ENCODE measurements at places on chromosomes 3 and 15. TPM values are rescaled to one million over a fixed set of nuclear protein-coding genes. Genes with fewer than 3 reads are reported as not detected.

The CPNE9 gene
- not detected for total RNA-seq

The RHOV gene
- 1.6 TPM for total RNA-seq

The HYAL1 gene
- total RNA-seq, result not detected

GRCh38 chr3:128556384-128556783 lies 63.4 kb upstream of the GATA2 start:
- no peak for DNase-seq

DNA sequence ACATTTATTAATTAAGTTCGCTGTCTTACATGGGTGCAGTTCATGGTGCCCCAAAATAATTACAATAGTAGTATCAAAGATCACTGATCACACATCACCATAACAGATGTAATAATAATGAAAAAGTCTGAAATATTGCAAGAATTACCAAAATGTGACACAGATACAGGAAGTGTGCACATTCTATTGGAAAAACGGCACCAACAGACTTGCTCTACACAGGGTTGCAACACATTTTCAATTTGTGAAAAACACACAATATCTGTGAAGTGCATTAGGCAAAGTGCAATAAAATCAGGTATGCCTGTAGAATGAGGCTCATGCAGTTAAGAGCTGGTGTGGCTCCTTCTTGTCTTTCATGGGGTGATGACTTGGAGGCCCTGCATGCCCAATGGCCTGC lies 265.8 kb downstream of the RPLP1 start:
- DNase-seq, result no peak

- DNase-seq, result no peak
These were observed 14.3 kb downstream of the ANKRD28 start for GRCh38 chr3:15783361-15783969.

DNA sequence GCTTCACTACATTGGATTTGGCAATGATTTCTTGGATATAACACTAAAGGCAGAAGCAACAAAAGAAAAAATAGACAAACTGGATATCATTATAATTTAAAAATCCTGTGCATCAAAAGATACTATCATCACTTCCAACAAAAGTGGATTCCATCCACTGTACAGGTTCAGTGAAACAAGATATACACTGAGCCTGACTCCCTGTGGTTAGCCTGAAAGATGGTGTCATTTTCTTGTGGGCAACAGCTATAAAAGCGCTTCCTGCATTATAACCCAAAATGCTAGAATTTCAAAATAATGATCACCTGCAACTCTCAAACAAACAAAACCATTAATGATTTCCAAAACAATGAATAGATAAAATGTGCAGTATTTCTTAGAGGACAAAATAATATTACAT lies 39.6 kb upstream of the TBC1D23 start:
- DNase-seq, result no peak

- peak; percentile 95 for DNase-seq
These were observed 82.7 kb downstream of the IL1RAP start for GRCh38 chr3:190596349-190597285.

GRCh38 chr15:85331655-85332285 lies 48.6 kb upstream of the AKAP13 start:
- no peak for DNase-seq

DNA sequence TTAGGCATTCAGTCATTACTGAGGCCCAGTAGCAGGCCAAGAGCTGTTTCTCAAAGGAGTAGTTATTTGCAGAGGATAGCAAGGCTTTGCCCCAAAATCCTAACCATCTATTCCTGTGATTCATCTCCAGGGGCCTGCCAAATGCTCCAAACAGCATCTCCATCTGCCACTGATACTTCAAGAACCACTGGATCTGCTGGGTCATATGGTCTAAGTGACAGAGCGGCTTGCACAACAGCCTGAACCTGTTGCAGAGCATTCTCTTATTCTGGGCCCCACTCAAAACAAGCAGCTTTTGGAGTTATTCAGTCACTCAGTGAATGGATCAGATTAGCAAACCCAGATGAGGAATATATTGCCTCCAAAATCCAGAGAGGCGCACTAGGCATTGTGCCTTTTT lies 68.8 kb upstream of the ALDH1A3 start:
- no peak for DNase-seq

GRCh38 chr15:32649342-32649741 lies 7.8 kb downstream of the SCG5 start:
- DNase-seq, result peak; percentile 17

Data from A673 (cell line).